ENCODE measurements at places on chromosomes 3 and 15.

DNA sequence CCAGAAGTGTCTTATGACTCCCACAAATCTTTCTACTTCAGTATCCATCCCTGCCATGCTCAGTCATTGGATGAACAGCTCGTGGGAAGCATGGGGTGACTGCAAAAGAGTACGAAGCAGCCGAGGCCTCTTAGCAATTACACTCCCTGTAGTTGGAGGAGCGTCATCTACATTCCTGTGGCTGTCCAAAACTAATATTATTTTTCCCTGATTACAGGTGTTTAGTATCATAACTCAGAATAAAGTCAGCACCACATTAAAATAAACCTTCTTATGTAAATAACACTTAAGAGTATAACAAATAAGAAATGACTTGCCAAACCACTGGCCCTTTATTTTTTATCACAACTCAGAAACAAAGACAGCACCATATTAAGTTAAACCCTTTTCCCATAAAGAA is 141.5 kb downstream of the PLOD2 start:
- DNase-seq, result no peak

DNA sequence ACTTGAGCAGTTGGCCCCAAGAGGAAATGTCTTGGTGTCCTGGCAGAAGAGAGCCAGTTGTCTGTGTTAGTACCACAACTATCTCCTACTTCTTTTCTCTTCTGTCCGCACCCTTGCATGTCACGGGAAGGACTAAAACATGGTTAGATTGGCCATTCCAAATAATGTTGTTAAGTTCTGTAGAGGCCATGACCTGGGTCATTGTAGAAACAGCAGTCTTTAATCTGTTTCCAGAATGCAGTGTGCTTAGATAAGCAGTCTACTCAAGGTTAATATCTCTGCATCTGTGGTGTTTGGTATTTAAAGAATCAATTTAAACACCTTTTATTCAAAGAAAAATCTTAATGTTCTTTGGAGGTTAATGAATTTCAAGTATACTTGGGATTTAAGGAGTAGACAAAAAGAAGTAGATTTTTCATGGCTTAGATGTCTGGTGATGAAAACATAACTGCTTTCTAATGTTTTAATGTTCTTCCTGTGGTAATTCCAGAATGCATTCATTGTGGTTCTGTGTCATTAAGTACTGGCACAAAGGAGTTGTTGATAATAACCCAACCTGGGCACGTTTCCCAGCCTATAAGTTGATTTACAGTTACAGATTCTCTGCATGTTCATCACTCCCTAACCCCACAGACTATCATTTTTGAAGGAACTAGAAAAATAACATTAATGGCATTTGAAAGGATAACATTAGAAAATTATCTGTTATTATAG is 58.9 kb downstream of the TMEM108 start:
- no peak for DNase-seq

DNA sequence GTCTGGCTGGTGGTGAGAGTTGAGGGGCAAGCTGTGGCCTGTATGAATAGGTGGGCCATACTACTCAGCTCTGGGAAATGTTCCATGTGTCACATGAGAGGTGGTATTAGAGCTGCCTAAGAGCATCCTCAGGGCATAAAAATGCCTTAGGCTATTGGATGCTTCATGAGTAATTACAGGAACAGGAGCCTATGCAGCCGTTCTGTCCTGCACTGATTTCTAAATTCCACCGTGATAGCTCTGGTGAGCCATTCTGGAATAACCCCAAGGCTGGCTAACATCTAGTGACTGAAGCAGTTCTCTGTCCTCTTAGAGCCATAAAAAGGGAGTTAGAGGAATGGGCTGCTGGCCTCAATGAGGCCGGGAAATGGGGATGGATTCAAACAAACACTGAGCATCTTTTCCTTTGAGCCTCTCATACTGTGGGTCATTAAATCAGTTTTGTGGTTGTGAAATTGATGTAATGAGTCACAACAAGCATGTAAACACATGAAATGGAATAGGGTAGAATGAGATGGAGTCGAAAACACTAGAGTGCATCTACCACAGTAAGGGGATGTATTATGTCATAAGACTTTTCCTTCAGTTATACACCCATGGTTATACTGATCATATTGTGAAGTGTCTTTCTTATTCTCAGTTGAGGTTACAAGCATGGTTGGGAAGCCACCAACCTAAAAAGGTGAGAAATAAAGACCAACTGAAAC is 41.0 kb downstream of the DGKG start:
- no peak for DNase-seq

GRCh38 chr3:132615881-132616280 is 18.8 kb downstream of the ACKR4 start:
- no peak for DNase-seq

GRCh38 chr3:184320104-184320445 is 5.7 kb downstream of the EIF4G1 start:
- no peak for DNase-seq

DNA sequence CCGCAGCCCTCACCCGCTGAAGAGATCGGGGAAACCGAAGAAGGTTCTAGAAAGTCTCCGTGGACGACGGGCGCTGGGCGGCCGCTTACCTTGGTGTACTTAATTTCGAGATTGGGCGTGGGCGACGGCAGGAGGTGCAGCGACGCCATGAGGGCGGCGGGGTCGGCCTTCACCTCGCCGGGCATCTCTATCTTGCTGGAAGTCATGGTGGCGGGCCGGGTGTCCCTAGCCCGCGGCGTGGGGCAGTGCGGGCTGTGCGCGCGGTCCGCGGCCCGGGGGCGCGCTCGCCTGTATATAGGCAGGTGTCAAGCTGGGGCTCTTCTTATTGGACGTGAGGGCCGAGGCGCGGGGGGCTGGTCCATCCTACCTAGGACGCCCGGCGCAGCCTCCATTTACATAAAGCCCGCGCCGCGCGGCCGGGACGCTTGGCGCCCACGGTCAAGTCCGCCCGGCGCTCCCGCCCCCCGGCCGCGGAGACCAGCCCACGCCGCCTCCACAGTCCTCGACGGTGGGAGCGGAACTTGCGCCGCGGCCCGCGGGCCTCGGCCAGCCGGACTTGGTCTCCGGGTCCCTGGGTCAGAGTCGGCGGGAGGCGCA is at the start of gene ALDH1A2:
Gene ALDH1A2 (minus strand): TSS at position 267 of the 597 bp plus-strand sequence. CDS start 61 bp downstream, at position 206.
- DNase-seq, result no peak

DNA sequence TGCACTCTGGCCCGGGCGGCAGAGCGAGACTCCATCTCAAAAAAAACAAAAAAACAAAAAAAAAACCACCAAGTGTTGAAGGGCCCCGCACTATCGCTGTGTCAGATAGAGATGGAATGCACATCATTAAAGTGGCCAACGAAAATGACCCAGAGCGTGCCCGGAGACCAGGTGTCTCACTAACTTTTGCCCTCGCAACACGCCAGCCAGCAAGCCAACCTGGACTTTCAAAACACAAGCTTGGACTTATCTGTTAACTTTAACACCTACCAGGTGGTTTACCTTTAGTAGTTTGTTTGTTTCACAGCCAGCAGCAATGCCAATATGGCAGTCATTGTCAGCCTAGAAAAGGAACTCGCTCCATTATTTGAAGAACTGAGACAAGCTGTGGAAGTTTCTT is 28.6 kb downstream of the FAM174B start:
- no peak for DNase-seq

DNA sequence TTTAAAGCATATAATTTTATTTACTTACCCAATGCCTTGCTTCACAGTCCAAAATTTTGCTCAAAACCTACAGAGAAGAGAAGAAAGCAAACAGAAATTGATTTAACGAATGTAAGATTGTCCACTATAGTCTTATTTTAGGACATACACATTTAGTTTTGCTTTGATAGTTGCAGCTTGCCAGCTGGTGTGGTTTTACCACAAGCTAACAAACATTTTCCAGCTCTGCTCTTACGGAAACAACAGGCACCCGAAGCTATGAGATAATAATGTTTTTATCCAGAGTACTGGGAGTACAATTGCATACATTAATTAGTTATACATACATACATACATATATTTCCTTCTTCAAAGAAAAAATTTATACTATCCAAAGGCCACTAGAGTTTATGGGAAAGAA is 10.4 kb downstream of the BCL6 start:
- DNase-seq, result no peak

- no peak for DNase-seq
These were observed 64.4 kb downstream of the LINGO1 start for GRCh38 chr15:77568014-77568972.

Measured in stimulated activated naive CD4-positive, alpha-beta T cell (primary cell).